ENCODE measurements at places on chromosomes 12 and 14. TPM values are rescaled to one million over a fixed set of nuclear protein-coding genes. Genes with fewer than 3 reads are reported as not detected.

OASL gene
- total RNA-seq = 1.2 TPM

POTEM gene
- total RNA-seq = not detected

MSI1 gene
- total RNA-seq = under 0.01 TPM

GRCh38 chr14:100606687-100607610, 19.7 kb upstream of the BEGAIN start:
- no peak overlapping the region for H3K27ac ChIP-seq
- H3K36me3 ChIP-seq = no peaks in the 10 kb centered on the region
- peaks cover 21% of the 10 kb centered on the region for H3K27me3 ChIP-seq
- H3K4me3 ChIP-seq = no peak overlapping the region
- DNase-seq = peak; percentile 91
- no peaks in the 10 kb centered on the region for H3K4me1 ChIP-seq

- no peak overlapping the region for H3K4me3 ChIP-seq
- no peak for DNase-seq
- no peak overlapping the region for H3K27ac ChIP-seq
- no peaks in the 10 kb centered on the region for H3K36me3 ChIP-seq
- H3K4me1 ChIP-seq = no peaks in the 10 kb centered on the region
- H3K27me3 ChIP-seq = no peaks in the 10 kb centered on the region
Observed at GRCh38 chr12:94297876-94298505, 149.6 kb downstream of the PLXNC1 start.
